Breast epithelium (tissue), 4 donors: ENCODE measurements at places on chromosomes 4 and X.

- DNase-seq: no peak
These were observed 108.3 kb downstream of the CDS1 start for GRCh38 chr4:84691170-84691691.

GRCh38 chrX:100217547-100217946 is 192.5 kb downstream of the PCDH19 start:
- DNase-seq: no peak

GRCh38 chrX:44922980-44923379 is 50.0 kb downstream of the KDM6A start:
- no peak for DNase-seq

GRCh38 chr4:152166567-152166966 is 369.3 kb downstream of the FBXW7 start:
- no peak for DNase-seq

- DNase-seq: peak; percentile 70
These were observed at the start of gene PDLIM3 for GRCh38 chr4:185534866-185535611. TSS of gene PDLIM3 (minus strand) at chr4:185535507. CDS start at chr4:185535434, 73 bp downstream.

DNA sequence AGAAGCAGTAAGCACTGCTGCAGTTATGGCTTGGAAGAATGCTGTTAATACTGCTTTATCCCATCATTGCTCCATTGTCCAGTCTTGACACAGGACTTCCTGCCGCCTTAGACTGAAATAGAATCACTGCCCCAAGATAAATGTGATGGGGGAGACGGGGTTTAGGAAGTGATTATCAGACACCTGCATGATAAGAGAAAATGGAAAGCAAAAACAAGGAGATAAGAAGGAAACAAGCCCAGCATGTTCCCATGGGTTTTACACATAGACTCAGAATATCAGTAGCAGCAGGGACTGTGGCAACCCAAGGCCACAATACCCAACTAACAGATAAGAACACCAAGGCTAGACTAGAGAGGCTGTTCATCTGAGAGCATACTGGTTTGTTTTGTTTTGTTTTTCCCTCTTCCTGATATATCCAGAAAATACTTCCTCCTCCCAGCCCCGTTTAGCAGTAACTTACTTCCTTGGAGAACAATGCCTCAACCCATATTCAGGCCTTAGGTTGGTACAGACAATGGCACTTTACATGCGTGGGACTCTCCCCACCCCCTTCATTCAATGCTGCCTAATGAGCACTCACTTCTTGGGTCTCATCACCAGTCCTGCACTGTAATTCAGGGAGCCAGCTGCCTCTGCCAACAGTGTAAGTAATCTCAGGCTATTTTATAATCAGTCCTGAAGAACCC is 232.6 kb downstream of the CBR4 start:
- no peak for DNase-seq

- DNase-seq: no peak
These were observed 45.6 kb downstream of the PPP2R2C start for GRCh38 chr4:6426571-6427438.

DNA sequence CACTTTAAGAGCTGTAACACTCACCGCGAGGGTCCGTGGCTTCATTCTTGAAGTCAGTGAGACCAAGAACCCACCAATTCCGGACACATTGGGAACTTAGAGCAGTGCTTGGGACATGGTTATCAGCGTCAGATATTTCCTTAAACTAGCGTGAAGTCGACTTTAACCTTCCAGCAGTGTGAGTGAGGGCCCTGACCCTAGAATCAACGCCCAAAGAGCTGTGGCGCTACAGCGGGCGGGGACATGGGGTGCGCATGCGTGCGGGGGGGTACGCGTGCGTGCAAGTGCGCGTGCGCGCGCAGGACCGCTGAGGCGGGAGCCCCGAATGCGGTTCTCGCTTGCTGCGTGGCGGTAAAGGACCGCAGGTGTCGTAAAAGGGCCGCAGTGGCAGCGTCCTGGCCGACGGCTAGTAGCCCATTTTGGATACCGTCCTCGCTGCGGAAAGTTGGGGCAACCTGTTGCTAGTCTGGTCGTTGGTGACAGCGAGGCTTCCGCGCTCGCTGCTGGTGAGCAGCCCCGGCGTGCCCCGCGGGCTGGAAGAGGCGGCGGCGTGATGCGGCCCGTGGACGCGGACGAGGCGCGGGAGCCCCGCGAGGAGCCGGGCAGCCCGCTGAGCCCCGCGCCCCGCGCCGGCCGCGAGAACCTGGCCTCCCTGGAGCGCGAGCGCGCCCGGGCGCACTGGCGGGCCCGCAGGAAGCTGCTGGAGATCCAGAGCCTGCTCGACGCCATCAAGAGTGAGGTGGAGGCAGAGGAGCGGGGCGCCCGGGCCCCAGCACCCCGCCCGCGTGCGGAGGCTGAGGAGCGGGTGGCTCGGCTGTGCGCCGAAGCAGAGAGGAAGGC is 19.8 kb upstream of the S100P start:
- DNase-seq: peak; percentile 95

- DNase-seq: no peak
These were observed 172.5 kb downstream of the CAMK2D start for GRCh38 chr4:113588895-113589668.

GRCh38 chr4:123340381-123340701 is 56.3 kb upstream of the SPRY1 start:
- DNase-seq: no peak
